Left ventricle myocardium inferior (tissue), 1 donor: ENCODE measurements at places on chromosomes 12 and 14. TPM values are rescaled to one million over a fixed set of nuclear protein-coding genes. Genes with fewer than 3 reads are reported as not detected.

FGF23 gene
- not detected for total RNA-seq

DNA sequence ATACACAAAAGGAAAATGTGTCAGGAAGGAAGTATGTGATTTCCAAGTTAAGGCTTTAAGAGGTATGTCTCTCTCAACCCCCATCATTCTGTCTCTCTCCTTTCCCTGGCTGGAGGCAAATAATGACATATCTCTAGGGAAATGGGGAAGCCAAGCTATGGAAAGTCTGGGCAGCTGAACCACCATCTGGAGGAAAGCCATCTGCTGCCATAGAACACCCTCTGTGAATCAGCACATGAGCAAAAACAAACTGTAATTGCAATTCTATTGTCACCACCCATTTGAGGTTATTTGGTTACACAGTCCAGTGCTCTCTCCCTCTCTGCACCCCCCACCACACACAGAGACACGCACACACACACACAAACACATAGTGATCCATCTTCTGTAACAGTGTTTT lies 766.2 kb downstream of the FLRT2 start:
- H3K36me3 ChIP-seq: no peaks in the 10 kb centered on the region
- no peak overlapping the region for H3K4me3 ChIP-seq
- H3K4me1 ChIP-seq: no peaks in the 10 kb centered on the region
- no peak overlapping the region for H3K27ac ChIP-seq
- no peaks in the 10 kb centered on the region for H3K27me3 ChIP-seq
- DNase-seq: no peak

BRI3BP gene
- total RNA-seq: 4.3 TPM

DNA sequence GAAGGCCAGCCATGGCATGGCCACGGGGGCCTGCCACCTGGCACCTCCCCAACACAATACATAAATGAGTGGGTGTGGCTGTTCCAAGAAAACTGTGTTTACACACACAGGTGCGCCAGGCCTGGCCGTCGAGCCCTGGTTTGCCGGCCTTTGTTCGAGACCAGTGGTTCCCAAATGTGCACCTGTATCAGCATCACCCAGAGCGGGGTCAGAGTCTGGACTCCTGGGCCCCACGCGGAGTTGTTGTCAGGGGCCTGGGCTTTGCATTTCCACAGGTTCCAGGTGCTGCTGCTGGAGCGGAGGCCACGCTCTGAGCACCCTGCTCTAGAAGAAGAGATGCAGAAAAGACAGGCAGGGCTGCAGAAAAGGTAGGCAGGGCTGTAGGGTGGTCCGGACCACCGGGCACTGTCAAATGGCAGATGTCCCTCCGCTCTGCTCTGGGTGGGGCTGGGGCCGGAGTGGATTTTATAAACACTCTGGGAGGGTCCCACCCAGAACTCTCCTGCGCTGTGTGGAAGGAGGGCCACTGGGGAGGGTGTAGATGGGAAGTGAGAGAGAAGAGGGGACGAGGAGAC lies 4.2 kb upstream of the ASPG start:
- peaks cover 44% of the 10 kb centered on the region for H3K27me3 ChIP-seq
- DNase-seq: no peak
- no peak overlapping the region for H3K4me3 ChIP-seq
- no peaks in the 10 kb centered on the region for H3K36me3 ChIP-seq
- H3K27ac ChIP-seq: no peak overlapping the region
- H3K4me1 ChIP-seq: peaks cover 40% of the 10 kb centered on the region

GUCY2C gene
- 0.11 TPM for total RNA-seq

GLS2 gene
- total RNA-seq: 0.49 TPM

SFSWAP gene
- total RNA-seq: 21.9 TPM

GRCh38 chr14:49512147-49512551 lies 74.0 kb downstream of the RPS29 start:
- no peaks in the 10 kb centered on the region for H3K36me3 ChIP-seq
- no peak overlapping the region for H3K27ac ChIP-seq
- no peak overlapping the region for H3K4me3 ChIP-seq

MSI1 gene
- total RNA-seq: 4.8 TPM

DNA sequence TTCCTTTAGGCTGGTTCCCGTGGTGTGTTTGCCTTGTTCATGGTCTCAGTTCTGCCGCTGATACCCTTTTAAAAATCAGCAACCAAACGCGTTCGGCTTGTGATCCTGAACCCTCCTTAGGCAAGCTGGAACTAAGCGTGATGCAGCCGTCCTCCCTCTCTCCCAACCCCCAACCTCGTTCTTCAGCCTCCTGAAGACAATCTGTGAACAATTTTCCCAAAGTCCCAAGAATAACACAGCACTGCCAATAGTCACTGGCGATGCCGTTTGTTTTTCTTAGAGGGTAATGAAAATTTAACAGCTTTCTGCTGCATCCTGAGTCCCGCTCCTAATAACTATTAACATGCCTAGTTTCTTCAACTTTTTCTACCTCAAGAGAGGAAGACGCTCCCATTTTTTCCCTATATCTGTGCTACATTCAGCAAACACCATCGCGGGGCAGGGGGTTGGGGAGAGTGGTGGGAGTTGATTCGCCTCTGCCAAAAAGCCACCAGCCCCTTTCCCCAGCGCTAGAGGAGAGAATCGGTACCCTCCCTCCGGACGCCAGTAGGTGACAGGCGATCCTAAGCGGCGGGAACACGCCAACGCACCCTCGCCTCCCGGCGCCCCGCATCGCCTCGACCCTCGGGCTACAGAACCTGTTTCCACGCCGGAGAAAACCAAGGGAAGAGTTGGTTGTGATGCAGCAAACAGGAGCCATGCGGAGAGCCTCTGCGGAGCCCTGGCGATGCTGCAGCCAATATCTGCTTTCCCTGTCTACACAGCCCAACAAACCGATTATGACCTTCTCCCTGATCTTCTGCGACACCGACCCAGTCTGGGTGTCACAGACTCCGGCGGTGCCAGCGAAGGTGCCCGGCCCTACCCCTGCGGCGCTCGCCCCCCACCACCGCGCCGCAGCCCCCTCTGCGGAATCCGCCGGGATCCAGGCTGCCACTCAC lies 752 bp downstream of the PRICKLE1 start:
- H3K36me3 ChIP-seq: no peaks in the 10 kb centered on the region
- peak; percentile 34 for DNase-seq
- peak overlapping the region; percentile 99 for H3K4me3 ChIP-seq
- H3K27me3 ChIP-seq: no peaks in the 10 kb centered on the region
- H3K4me1 ChIP-seq: peaks cover 67% of the 10 kb centered on the region

- peak overlapping the region; percentile 86 for H3K27ac ChIP-seq
- peak overlapping the region; percentile 77 for H3K4me3 ChIP-seq
- no peaks in the 10 kb centered on the region for H3K36me3 ChIP-seq
- peaks cover 65% of the 10 kb centered on the region for H3K4me1 ChIP-seq
Measured at GRCh38 chr12:46267575-46267824, 1.3 kb downstream of the SLC38A1 start.

DNA sequence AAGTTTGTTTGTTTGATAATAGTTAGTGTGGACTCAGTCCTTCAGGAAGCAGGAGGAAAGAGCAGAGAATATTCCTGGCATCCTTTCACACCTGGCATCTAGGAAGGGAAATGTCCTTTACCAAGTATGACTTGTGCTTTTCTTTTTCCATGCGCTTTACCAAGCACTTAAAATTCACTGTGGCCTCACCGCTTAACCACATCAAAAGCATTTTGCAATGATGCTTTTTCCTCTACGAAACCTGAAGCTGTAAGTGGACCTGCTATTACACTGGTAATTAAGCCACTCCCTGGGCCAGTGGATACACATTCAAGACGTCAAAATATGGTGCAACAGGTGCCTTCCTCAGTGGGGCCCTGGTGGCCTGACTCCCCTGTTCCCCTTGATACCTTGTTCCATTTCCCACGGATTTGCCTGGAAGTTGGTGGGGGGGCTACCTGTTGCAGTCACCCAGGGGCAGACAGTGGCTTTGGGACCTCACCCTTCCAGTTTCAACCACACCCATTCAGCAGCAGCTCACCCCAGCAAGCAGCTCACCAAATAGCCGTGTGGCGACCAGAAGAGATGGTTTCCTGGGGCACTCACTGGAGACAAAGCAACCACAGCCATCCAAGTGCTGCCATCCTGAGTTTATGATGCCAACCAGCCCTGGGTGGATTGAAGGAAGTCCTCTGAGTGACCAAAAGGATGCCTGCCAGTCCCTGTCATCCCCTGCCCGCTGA lies 14.2 kb upstream of the FZD10 start:
- no peaks in the 10 kb centered on the region for H3K36me3 ChIP-seq
- DNase-seq: no peak

- no peaks in the 10 kb centered on the region for H3K36me3 ChIP-seq
- H3K4me1 ChIP-seq: peaks cover 1% of the 10 kb centered on the region
- no peaks in the 10 kb centered on the region for H3K27me3 ChIP-seq
- no peak overlapping the region for H3K4me3 ChIP-seq
- H3K27ac ChIP-seq: no peak overlapping the region
Measured at GRCh38 chr14:50932156-50932555, 12.1 kb downstream of the PYGL start.

DNA sequence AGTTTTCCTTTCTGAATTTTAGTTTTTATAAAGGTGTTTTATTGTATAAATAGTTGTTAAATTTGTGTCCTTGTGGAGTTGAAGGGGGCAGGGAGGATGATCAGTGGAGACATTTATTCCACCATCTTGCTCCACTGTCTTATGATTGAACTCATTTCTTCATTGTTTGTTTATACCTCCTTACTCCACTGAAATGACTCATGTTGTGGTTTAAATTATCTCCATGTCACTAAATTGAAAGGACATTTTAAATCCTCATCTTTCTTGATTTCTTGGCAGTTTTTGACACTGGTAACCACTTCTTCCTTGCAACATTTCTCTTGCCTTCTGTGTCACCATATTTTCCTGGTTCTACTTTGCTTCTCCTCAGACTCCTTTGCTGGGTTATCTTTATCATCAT lies 23.6 kb upstream of the FERMT2 start:
- H3K27ac ChIP-seq: no peak overlapping the region
- no peak for DNase-seq
- peaks cover 5% of the 10 kb centered on the region for H3K4me1 ChIP-seq
- no peaks in the 10 kb centered on the region for H3K27me3 ChIP-seq
- H3K4me3 ChIP-seq: no peak overlapping the region

DNA sequence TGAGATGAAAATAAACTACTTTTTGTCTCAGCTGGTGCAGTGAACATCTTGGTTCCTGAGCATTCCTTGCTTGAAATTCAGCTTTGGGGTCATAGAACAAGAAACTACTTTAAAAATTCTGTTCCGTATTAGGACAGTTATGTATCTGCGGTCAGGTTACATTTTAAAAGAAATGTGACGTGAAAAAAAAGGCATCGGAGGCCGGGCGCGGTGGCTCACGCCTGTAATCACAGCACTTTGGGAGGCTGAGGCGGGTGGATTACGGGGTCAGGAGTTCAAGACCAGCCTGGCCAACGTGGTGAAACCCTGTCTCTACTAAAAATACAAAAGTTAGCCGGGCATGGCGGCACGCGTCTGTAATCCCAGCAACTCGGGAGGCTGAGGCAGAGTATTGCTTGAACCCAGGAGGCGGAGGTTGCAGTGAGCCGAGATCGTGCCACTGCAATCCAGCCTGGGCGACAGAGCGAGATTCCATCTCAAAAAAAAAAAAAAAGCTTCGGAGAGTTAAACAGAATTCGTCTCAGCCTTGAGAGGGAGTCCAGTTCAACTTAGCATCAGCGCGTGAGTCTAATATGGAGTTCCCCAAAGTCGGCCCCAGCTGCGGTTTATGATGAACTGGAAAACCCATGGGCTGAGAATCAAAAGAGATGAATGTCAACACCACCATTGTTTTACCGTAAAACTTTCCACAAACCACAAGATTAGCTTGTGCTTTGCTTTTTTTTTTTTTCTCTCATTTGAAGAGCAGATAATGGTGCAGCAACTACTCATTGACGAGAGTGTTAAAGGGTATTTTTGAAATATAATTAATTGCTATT lies 2.1 kb upstream of the SLC2A13 start:
- DNase-seq: no peak
- no peaks in the 10 kb centered on the region for H3K27me3 ChIP-seq
- no peak overlapping the region for H3K4me3 ChIP-seq
- peaks cover 39% of the 10 kb centered on the region for H3K4me1 ChIP-seq

DNA sequence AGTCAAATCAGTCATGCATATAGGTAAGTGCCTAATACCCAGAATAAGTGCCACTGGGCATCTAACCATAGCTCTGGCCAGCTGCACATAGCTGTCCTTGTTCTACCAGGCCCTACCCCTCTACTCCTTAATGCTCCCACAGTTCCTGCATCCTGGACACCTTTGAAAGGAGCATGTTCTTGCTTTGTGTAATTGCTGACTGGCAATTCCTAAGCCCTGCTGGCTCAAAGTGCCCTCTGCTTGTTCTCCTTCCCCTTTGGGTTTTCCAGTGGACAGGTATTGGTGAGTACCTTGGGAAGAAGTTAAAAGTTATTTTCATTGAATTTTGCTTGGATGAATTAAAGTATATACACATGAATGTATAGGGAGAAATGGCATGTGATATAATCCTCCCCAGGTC lies 516.4 kb downstream of the ETNK1 start:
- H3K27me3 ChIP-seq: no peaks in the 10 kb centered on the region
- H3K27ac ChIP-seq: no peak overlapping the region
- H3K4me1 ChIP-seq: no peaks in the 10 kb centered on the region
- no peak for DNase-seq
- H3K36me3 ChIP-seq: no peaks in the 10 kb centered on the region

DNA sequence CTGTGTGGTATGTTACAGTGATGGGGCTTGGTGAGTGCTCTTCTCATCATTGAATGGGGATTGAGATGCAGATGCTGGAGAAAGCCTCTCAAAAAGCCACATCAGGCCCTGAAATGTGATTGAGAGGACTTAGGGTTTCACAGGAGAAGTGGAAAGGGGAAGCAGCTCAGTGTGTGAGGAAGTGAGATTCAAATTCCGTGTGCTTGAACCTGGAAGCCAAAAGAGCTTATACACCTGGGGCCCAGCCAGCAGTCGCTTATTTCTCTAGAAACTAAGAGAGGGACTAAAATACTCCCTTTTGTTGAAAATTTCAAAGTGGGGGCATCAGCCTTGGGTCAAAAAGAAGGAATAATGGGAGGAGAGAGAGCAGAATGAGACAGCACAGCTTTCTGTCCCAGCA lies 39.1 kb upstream of the GZMB start:
- H3K27me3 ChIP-seq: peaks cover 7% of the 10 kb centered on the region
- DNase-seq: no peak
- no peaks in the 10 kb centered on the region for H3K36me3 ChIP-seq
- H3K4me3 ChIP-seq: no peak overlapping the region
- H3K27ac ChIP-seq: no peak overlapping the region
- H3K4me1 ChIP-seq: no peaks in the 10 kb centered on the region

GRCh38 chr14:70641548-70642302 lies at the start of gene TTC9:
Gene TTC9 (plus strand): TSS chr14:70641916. CDS start chr14:70642130, 214 bp downstream.
- no peaks in the 10 kb centered on the region for H3K36me3 ChIP-seq
- H3K4me3 ChIP-seq: peak within 1 kb of the TSS; percentile 80
- peak within 1 kb of the TSS; percentile 38 for H3K27ac ChIP-seq
- peaks cover 18% of the 10 kb centered on the region for H3K4me1 ChIP-seq

USP44 gene
- 0.80 TPM for total RNA-seq

GRCh38 chr12:32025906-32026305 lies 66.7 kb downstream of the RESF1 start:
- no peaks in the 10 kb centered on the region for H3K36me3 ChIP-seq
- no peaks in the 10 kb centered on the region for H3K27me3 ChIP-seq
- no peak for DNase-seq
- no peaks in the 10 kb centered on the region for H3K4me1 ChIP-seq
- H3K27ac ChIP-seq: no peak overlapping the region
